Left cardiac atrium (tissue), 4 donors: ENCODE measurements at places on chromosomes 2 and 18. TPM values are rescaled to one million over a fixed set of nuclear protein-coding genes. Genes with fewer than 3 reads are reported as not detected.

GRCh38 chr2:128420776-128421175 lies 102.1 kb upstream of the HS6ST1 start:
- DNase-seq = no peak

GRCh38 chr18:13549880-13550232 lies 176.5 kb downstream of the FAM210A start:
- no peak for DNase-seq

DNA sequence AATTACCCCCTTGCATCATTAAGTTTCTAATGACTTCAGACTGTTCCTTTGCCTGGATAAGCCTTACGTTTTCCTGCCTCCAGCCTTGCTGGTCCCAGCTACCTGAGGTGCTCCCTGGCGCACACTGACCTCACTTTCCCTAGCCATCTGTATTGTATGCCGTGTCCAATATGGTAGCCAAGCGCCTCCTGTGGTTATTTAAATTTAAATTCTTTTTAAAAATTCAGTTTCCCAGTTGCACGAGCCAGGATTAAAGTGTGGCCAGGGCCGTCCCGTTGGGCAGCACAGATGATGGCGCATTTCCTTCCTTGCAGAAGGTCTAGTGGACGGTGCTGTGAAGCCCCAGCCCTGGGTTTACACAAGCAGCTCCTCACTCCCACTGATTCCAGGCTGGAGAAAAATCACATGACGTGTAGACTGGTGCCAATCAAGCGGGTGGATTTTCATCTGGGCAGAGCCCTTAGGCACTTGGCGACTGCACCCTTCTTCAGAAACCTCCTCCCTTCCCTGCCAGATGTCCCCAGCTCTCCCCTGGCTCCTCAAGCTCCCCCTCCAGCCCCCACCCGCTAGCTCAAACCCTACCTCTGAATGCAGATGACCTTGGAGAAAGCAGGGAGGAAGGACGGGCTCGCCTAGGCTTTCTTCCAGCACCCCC lies 33.9 kb downstream of the ACKR3 start:
- no peak for DNase-seq

The RNF125 gene
- total RNA-seq = 5.1 TPM
